Temporal lobe (tissue), 4 donors: ENCODE measurements at places on chromosomes 4 and X. TPM values are rescaled to one million over a fixed set of nuclear protein-coding genes. Genes with fewer than 3 reads are reported as not detected.

GAGE1 gene
- total RNA-seq = not detected

HTR2C gene
- total RNA-seq = 1.5 TPM

MAGEA12 gene
- total RNA-seq = not detected

LRAT gene
- under 0.01 TPM for total RNA-seq

TRAM1L1 gene
- 22.1 TPM for total RNA-seq

PABPC5 gene
- 8.9 TPM for total RNA-seq

SLC16A2 gene
- 16.2 TPM for total RNA-seq

GABRA4 gene
- 22.4 TPM for total RNA-seq
